GM23338 (cell line): ENCODE measurements at places on chromosomes 6 and 20. TPM values are rescaled to one million over a fixed set of nuclear protein-coding genes. Genes with fewer than 3 reads are reported as not detected.

The BMP7 gene
- total RNA-seq: 16.6 and 22.8 TPM in 2 replicates

The PPP1R18 gene
- total RNA-seq: 18.2 and 19.2 TPM in 2 replicates

The EEF1A2 gene
- total RNA-seq: 37.1 TPM in 2 replicates

The SLC32A1 gene
- total RNA-seq: 0.08 and 0.87 TPM in 2 replicates

The MYCT1 gene
- 1.6 and 2.5 TPM in 2 replicates for total RNA-seq

The ABHD16A gene
- total RNA-seq: 29.7 and 37.0 TPM in 2 replicates

The SDCBP2 gene
- 4.6 and 5.3 TPM in 2 replicates for total RNA-seq

The DOK5 gene
- 4.9 and 5.0 TPM in 2 replicates for total RNA-seq

The PROKR2 gene
- 2.1 and 5.9 TPM in 2 replicates for total RNA-seq

GRCh38 chr6:123091896-123092271 is 95.8 kb downstream of the CLVS2 start:
- DNase-seq: no peak
- H3K4me3 ChIP-seq: no peak overlapping the region
- H3K27ac ChIP-seq: no peak overlapping the region
- no peaks in the 10 kb centered on the region for H3K4me1 ChIP-seq
- H3K36me3 ChIP-seq: no peaks in the 10 kb centered on the region

- DNase-seq: no peak
- no peak overlapping the region for H3K4me3 ChIP-seq
- H3K27ac ChIP-seq: no peak overlapping the region
- no peaks in the 10 kb centered on the region for H3K27me3 ChIP-seq
- no peaks in the 10 kb centered on the region for H3K36me3 ChIP-seq
Measured at GRCh38 chr6:128899341-128900050, 16.6 kb downstream of the LAMA2 start.

GRCh38 chr6:157054531-157054979 is 268.8 kb downstream of the TMEM242 start:
- no peak for DNase-seq
- no peak overlapping the region for H3K27ac ChIP-seq
- H3K36me3 ChIP-seq: no peaks in the 10 kb centered on the region
- peaks cover 15% of the 10 kb centered on the region for H3K4me1 ChIP-seq

DNA sequence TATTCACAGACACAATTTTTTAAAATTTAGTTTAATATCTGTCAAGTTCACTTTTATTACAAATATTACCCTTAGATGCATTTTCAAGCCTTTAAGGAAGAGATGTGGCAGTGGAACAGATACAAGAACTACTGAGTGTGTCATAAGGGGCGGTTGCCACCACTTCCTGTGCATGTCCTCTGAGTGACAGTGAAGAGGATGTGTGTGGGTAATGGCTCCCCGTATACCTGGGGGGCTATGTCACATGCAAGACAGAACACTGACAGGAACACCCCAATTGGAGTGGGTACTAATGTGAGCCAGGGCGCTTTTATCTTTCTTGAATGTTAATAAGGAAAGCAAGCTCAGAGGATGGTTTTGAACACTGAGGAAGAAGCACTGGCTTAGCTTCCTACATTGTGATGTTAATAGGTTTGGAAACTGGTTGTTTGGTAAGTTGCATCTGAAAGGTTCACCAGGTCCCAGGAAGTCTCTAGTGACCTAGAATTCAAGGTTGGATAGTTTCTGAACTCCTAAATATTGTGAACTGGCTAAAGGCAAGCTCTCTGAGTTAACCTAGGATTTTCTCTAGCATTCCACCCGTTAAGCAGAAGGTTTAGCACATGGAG is 83.4 kb upstream of the ASF1A start:
- no peak overlapping the region for H3K4me3 ChIP-seq
- 0 out of 2 replicates have a peak, but pooled peaks cover 7% of the 10 kb centered on the region for H3K4me1 ChIP-seq
- no peaks in the 10 kb centered on the region for H3K27me3 ChIP-seq
- no peaks in the 10 kb centered on the region for H3K36me3 ChIP-seq

- H3K4me3 ChIP-seq: no peak overlapping the region
- no peaks in the 10 kb centered on the region for H3K27me3 ChIP-seq
- H3K36me3 ChIP-seq: no peaks in the 10 kb centered on the region
Measured at GRCh38 chr6:47196113-47196512, 113.6 kb downstream of the TNFRSF21 start.

- no peak overlapping the region for H3K27ac ChIP-seq
- no peak overlapping the region for H3K4me3 ChIP-seq
- H3K4me1 ChIP-seq: no peaks in the 10 kb centered on the region
Measured at GRCh38 chr6:170093658-170094596, 197.0 kb downstream of the DLL1 start.

- no peaks in the 10 kb centered on the region for H3K36me3 ChIP-seq
- DNase-seq: no peak
- no peak overlapping the region for H3K4me3 ChIP-seq
- H3K4me1 ChIP-seq: no peaks in the 10 kb centered on the region; the same call in 1 of the 2 replicates
Measured at GRCh38 chr20:2768632-2769015, 31.8 kb downstream of the CPXM1 start.

DNA sequence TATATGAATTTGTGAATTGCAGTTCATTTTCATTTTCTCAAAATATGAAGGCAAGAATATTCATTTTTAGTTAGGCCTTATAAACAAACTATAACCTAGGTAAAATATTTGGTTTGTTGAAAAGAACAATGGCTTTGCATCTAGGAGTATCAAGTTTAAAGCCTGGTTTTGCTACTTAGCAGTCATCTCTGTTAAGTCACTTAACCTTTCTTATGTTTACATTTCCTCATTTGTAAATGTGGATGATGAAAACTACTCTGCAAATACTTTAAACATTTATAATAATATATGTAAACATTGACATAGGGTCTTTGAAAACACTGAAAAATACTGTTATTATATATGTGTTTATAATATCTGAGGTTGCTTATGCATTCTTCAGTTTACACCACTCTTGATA is 135.5 kb downstream of the CENPW start:
- no peak overlapping the region for H3K4me3 ChIP-seq
- H3K4me1 ChIP-seq: 0 out of 2 replicates have a peak, but pooled peaks cover 6% of the 10 kb centered on the region
- H3K27me3 ChIP-seq: no peaks in the 10 kb centered on the region
- DNase-seq: no peak

- no peak for DNase-seq
- H3K4me3 ChIP-seq: no peak overlapping the region
- no peaks in the 10 kb centered on the region for H3K4me1 ChIP-seq
- H3K36me3 ChIP-seq: no peaks in the 10 kb centered on the region
- no peak overlapping the region for H3K27ac ChIP-seq
Measured at GRCh38 chr6:41159415-41160082, 3.4 kb downstream of the TREM2 start.

DNA sequence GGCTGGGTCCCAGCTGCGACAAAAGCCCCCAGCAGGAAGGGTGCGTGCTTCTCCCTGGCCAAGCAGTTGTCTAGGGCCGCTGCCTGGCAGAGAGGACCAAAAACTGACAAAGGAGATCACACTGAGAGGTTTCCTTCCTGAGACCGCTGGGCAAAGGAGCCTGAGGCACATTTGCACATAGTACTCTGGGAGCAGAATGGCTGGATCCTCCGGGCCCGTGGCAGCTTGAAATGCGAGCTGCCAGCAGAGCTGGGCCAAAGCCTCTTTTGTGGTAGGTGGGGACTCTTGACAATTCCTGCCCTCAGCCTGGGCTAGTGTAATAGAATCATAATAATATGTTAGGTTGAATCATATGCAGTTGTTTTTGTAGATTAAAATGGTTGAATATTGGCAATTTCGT is 33.1 kb upstream of the RNF8 start:
- no peak overlapping the region for H3K4me3 ChIP-seq
- peaks cover 16% of the 10 kb centered on the region for H3K36me3 ChIP-seq
- no peak for DNase-seq
- H3K4me1 ChIP-seq: no peaks in the 10 kb centered on the region

DNA sequence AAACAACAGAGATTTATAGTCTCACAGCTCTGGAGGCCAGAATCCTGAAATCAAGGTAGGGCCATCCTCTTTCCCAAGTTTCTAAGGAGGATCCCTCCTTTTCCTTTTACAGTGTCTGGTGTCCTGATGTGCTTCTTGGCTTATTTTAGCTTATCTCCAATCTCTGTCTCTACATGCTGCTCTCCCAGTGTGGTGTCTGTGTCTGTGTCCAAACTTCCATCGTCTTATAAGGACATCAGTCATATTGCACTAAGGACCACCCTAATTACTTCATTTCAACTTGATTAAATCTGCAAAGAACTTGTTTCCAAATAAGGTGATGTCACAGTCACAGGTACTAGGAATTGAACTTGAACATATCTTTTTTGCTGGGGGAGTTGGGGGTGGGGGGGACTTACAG is 529.6 kb downstream of the DHX35 start:
- H3K27ac ChIP-seq: no peak overlapping the region
- H3K36me3 ChIP-seq: no peaks in the 10 kb centered on the region
- H3K4me1 ChIP-seq: no peaks in the 10 kb centered on the region
- no peak overlapping the region for H3K4me3 ChIP-seq

GRCh38 chr6:104400844-104401243 is 458.9 kb downstream of the HACE1 start:
- no peaks in the 10 kb centered on the region for H3K36me3 ChIP-seq
- DNase-seq: peak; percentile 18
- H3K4me3 ChIP-seq: no peak overlapping the region

DNA sequence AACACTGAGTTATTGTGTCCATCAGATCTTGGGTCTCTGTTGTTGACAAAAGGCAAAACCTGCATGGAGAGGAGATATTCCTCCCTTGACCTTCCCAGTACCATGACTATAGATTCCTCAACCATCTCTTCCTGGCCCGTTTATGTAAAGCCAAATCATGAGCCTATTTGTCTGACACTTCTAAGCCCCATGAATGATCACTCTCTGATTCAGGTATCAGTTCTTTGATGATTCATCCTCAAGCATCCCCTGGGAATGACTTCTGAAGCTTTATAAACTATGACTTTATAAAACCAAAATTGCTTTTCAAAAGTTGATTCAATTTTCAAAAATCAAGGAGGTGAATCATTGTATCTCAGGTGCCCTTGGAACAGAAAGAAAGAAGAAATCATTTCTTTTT is 78.7 kb upstream of the LOC128125822 start:
- DNase-seq: no peak
- no peaks in the 10 kb centered on the region for H3K27me3 ChIP-seq
- no peak overlapping the region for H3K27ac ChIP-seq
- H3K36me3 ChIP-seq: no peaks in the 10 kb centered on the region

- H3K27ac ChIP-seq: peak within 1 kb of the TSS; percentile 99
- peak; percentile 99 for DNase-seq
- no peaks in the 10 kb centered on the region for H3K27me3 ChIP-seq
- H3K4me1 ChIP-seq: peaks cover 33% of the 10 kb centered on the region
- peak within 1 kb of the TSS; percentile 66 for H3K4me3 ChIP-seq
Measured at GRCh38 chr6:41072836-41073202, at the start of gene NFYA. Gene NFYA (plus strand): TSS chr6:41072974. CDS start chr6:41079090, 6,116 bp downstream.

DNA sequence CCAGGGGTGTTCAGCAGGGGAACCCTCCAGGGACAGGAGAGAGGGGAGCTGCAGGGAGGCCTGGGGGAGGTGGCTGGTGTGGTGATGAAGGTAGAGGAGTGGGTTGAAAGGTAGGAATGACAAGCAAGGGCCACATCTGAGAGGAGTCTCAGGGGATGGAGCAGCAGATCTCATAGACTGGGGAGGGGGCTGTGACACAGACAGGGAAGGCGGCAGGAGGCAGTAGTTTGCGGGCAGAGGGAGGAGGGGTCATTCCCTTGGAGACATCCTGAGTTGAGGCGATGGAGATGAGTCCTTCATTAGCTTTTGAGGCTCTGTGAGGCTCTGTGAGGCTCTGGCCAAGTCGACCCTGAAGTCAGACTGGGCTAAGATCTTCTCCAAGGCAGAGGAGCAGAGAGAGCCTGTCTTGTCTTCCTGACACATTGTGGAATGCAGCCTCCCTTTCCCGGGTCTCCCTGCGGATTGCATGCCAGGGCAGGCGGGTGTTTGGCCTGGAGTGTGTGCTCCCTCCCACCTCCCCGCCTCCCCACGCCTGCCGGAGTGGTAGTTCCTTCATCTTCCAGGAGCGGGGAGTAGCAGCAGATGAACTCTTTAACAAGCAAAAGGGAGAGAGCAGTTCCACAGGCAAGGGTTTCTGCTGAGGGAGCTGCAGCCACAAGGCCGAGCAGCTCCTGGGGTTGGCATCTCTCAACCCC is 34.3 kb upstream of the MLN start:
- H3K36me3 ChIP-seq: no peaks in the 10 kb centered on the region
- H3K27ac ChIP-seq: no peak overlapping the region
- peaks cover 22% of the 10 kb centered on the region for H3K4me1 ChIP-seq
- no peak overlapping the region for H3K4me3 ChIP-seq
- H3K27me3 ChIP-seq: no peaks in the 10 kb centered on the region

DNA sequence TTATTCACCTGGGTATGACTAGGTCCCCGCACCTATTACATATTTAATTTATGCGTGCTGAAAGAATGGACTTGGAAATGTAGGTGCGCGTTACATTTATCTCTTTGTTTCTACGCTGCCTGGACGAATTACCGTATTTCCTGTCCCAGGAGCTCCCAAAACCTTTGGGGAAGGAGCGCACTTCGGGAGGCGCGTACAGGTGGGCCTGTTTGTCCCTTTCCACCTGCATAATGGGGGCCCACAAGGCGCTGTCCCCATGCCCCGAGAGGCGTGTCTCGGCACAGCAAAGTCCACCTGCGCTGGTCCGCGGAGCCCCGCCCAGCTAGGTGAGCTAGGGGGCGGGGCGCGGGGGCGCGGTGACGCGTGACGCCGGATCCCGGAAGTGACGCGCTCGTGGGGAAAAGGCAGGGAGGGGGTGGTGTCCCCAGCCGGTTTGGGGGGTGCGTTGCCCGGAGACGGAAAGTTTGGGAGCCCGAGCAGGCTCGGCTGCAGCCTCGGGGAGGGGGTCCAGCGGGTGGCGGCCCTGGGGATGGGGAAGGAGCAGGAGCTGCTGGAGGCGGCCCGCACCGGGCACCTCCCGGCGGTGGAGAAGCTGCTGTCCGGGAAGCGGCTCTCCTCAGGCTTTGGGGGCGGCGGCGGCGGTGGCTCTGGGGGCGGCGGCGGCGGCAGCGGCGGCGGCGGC is at the start of gene ANKS1A:
Gene ANKS1A, plus strand, starts transcription at position 382 of the 682 bp plus-strand sequence. Its CDS starts 148 bp downstream, at position 530.
- peak within 1 kb of the TSS; percentile 94 for H3K27ac ChIP-seq
- H3K4me1 ChIP-seq: peaks cover 9% of the 10 kb centered on the region
- peak within 1 kb of the TSS; percentile 77 for H3K4me3 ChIP-seq
- 0 out of 2 replicates have a peak, but pooled peaks cover 2% of the 10 kb centered on the region for H3K36me3 ChIP-seq
- H3K27me3 ChIP-seq: no peaks in the 10 kb centered on the region

- no peak overlapping the region for H3K27ac ChIP-seq
- H3K4me3 ChIP-seq: no peak overlapping the region
- no peaks in the 10 kb centered on the region for H3K27me3 ChIP-seq
- H3K4me1 ChIP-seq: no peaks in the 10 kb centered on the region
Measured at GRCh38 chr6:145086197-145086596, 649.1 kb downstream of the EPM2A start.

GRCh38 chr6:91142154-91142553 is 555.3 kb upstream of the MAP3K7 start:
- H3K4me1 ChIP-seq: no peaks in the 10 kb centered on the region
- H3K27ac ChIP-seq: no peak overlapping the region
- DNase-seq: no peak
- no peak overlapping the region for H3K4me3 ChIP-seq
- no peaks in the 10 kb centered on the region for H3K36me3 ChIP-seq
- H3K27me3 ChIP-seq: no peaks in the 10 kb centered on the region

- no peaks in the 10 kb centered on the region for H3K36me3 ChIP-seq
- peak overlapping the region; percentile 32; the same call in 1 of the 2 replicates for H3K27ac ChIP-seq
- H3K27me3 ChIP-seq: no peaks in the 10 kb centered on the region
- no peak for DNase-seq
- no peaks in the 10 kb centered on the region; the same call in 1 of the 2 replicates for H3K4me1 ChIP-seq
Measured at GRCh38 chr6:106939848-106940247, 34.7 kb downstream of the CD24 start.
